AG04450 (cell line): ENCODE measurements at places on chromosomes 2 and 18. TPM values are rescaled to one million over a fixed set of nuclear protein-coding genes. Genes with fewer than 3 reads are reported as not detected.

DNA sequence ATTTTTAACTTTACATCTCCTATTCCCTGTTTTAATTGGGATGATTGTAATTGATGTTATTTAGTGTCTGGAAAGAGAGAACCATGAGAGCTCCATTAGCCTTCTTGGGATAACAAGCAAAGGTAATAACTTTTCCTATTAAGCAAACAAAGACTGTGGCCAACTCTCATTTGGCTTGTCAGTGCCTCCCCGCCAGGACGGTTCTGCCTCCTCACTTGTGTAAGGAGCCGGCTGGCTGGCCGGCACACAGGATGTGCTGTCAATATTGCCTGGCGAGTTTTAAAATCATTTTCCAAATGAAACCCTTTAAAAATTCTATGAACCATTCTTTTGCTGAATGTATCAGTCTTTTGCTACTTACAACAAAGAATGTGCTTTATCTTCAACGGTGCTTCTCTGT is 898.3 kb downstream of the CPS1 start:
- no peak for DNase-seq

- no peak for DNase-seq
Measured at GRCh38 chr2:67652679-67653078, 255.5 kb downstream of the ETAA1 start.

DNA sequence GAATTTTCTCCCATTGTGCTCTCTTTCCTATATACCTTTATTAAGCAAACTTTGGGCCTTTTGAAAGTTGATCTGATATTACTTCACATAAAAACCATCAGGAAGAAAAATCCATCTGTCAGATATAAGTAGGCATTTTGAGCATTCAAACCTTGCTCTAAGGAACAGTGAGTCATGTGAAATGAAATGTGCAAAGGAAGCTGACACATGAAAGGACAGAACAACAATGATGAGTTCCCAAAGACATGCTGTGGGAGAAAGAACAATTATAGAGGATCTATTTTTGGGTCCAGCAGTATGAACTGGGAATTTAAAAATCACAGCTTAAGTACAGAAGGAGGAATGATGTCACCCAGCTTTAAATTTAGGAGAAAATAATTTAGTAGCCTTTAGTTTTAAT is 18.1 kb downstream of the CALCRL start:
- DNase-seq, result no peak

SERPINB13 gene
- polyA plus RNA-seq, result not detected in 2 replicates

SALL3 gene
- not detected in 2 replicates for polyA plus RNA-seq

TUBA3E gene
- not detected in 2 replicates for polyA plus RNA-seq

FIGN gene
- polyA plus RNA-seq, result 2.1 and 2.2 TPM in 2 replicates

SCYGR4 gene
- not detected in 2 replicates for polyA plus RNA-seq
